HuH-7 (cell line): ENCODE measurements at places on chromosomes 16 and 17.

- DNase-seq, result no peak
Observed at GRCh38 chr16:58425756-58426494, 33.7 kb downstream of the GINS3 start.

GRCh38 chr16:58456193-58456592 is 43.8 kb upstream of the NDRG4 start:
- DNase-seq, result no peak

DNA sequence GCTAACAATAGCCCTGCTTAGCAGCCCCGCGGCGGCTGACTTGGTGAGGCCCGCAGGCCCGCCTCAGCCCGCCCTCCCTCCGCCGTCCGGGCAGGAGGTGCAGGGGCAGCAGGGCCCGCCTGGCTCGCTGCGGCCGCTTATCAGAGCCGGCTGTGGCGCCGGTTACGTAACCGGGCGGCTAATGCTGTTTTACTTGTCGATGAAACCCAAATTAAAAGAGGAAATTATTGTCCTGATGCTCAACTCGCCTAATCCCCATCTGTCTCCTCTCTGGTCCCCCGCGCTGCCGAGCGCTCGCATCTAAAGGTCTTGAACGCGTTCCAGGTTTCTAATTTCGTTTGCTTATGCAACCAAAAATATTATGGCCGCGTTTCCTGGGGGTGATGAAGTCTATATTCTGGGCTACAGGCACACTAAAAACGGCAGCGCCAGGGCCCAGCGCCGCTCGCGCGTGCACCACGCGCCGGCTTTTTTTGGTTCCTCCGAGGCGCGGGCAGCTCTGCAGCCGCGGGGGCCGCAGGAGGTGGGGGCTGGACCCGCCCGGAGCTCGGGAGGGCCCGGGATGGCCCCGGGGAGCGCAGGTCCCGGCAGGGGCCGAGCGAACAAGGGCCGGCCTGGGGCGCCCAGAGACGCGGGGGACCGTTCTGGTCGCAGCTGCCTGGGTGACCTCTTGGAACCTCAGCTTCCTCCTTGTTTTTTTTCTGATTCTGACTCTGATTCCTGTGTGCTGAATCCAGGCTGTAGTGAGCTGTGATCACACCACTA is 65.2 kb upstream of the TOB1 start:
- DNase-seq, result peak; percentile 83

GRCh38 chr16:27471661-27472060 is 69.7 kb downstream of the IL21R start:
- DNase-seq, result no peak

- DNase-seq, result no peak
Observed at GRCh38 chr16:86709103-86709502, 130.8 kb downstream of the FOXL1 start.

DNA sequence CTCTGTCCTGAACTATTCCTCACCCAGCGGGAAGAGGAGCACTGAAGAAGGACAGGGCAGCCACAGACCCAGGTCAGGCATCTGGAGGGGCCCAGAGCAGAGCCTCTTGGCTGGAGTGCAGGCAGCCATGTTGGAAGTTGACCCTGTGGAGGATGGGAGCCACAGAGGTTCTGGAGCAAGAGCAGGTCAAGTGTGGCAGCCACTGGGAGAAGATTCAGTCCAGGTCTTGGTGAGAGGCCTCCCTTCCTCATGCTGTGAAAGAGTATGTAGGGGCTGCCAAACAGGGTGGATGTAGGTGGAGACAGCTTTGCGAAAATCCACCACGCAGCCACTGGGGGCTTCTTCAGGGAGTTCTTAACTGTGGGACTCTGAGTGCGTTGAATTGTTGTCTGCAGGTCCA is 590 bp upstream of the CD79B start:
- DNase-seq, result no peak

GRCh38 chr16:58176608-58177352 is 21.1 kb downstream of the CSNK2A2 start:
- no peak for DNase-seq

GRCh38 chr17:42101513-42102292 is 3.4 kb upstream of the ZNF385C start:
- peak; percentile 99 for DNase-seq

- DNase-seq, result no peak
Observed at GRCh38 chr17:80601146-80601545, 56.5 kb downstream of the RPTOR start.

GRCh38 chr17:76088041-76088867 is 9.3 kb downstream of the ZACN start:
- peak; percentile 49 for DNase-seq

GRCh38 chr17:74467221-74467951 is 952 bp downstream of the CD300A start:
- DNase-seq, result no peak
